ENCODE measurements at places on chromosomes 1 and 21.

DNA sequence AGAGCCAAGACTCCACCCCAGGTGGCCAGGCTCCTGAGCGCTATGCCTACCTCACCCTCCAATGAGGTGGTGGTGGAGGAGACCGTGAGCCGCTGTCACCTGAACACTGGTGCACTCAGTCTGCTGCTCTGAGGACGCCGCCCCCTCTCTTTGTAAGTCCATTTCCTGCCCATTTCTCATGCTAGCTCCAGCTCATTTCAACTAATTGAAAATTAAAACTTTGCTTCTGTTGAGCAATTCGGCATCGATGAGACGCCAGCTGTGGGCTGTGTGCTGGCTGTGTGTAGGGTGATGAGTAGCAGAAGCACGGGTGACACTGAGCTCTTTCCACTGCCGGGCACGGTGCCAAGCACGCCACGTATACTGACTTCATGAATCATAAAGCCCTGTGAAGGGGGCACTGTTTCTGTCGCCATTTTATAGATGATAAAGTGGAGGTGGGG is 11.2 kb downstream of the TNFRSF1B start:
- no peak for DNase-seq

DNA sequence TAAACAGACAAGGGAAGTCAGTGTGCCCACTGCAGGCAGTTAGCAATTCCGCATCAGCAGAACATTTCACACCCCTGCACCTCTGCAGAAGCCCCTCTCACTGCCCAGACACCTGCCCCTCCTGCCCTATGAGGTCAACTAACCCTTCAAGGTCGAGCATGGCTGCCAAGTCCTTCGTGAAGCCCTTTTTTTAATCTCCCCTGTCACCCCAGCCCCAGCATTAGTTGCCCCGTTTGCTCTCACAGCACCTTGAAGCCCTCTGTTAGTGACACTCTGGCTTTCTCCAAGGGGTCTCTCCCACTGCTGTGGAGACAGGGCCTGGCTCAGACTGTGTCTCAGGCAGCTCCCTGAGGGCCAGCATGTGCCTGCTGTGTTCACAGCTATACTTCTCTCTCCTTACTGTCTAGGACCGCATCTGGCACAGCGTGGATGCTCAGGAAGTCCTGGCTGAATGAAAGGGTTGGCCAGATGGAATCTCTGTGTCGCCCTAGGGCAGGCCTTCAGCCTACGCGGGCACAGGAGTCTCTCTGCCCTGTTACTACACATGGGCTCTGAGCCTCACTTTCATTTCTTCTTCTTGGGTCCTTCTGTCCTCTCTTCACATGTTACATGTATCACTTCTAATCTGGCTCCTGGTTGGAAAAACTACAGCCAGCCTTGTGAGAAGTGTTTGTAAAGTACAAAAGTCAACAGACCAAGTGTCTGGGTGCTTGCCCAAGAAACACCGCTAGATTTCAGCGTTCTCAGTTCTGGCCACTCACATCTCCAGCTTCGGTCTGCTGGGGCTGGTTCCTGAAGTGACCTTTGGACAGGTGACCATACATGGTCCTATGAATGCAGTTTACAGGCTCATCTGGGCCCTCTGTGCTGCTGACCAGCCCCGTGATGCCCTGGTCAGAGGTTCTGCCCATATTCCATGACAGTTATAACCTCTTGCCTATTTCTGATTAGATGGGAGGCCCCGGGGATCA is 19.7 kb downstream of the SLC2A1 start:
- no peak for DNase-seq

DNA sequence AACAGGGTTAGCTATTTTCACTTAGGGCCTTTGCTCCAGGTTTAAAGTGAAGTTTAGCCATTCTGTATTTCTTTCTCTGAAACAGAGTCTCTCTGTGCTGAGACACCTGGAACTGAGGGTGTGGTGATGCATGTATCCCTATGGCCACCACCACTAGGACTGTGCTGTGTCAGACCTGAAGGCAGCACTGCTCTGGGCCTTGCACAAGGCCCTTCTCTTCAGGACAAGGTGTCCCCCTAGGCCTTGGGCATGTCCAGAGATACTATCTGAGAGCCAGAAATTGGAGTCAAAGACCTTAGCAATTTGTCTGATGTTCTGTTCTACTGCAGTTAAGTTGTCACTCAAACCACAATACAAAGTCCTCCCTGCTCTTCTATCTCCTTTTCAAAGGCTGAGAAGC is 1649.2 kb downstream of the AMY1C start:
- no peak for DNase-seq

GRCh38 chr1:106571109-106571508 is 485.4 kb upstream of the PRMT6 start:
- no peak for DNase-seq

GRCh38 chr1:65230731-65231481 is 78.4 kb upstream of the DNAJC6 start:
- DNase-seq, result no peak

DNA sequence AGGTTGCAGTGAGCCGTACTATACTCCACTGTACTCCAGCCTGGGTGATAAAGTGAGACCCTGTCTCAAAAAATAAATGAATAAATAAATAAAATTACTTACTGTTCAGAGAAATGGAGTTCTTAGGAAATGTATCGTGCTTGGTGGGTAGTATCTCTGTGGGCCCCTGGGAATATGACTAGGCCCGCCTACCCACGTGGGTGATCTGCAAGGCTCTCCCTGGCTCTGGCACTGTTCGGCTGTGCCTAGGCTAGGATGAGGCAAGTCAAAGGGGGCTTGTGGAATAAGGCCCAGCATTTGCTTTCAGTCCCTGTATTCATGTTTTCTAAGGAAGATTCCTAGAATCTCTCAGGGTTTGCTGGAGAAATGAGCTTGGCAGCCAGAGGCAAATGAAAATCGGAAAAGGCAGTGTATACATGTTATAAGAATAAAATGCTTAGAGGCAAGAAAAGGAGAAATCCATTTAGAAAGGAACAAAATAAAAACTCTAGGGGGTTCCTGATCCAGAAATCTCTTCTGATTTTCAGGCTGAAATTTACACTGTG is 4.5 kb upstream of the CSRP1 start:
- no peak for DNase-seq

DNA sequence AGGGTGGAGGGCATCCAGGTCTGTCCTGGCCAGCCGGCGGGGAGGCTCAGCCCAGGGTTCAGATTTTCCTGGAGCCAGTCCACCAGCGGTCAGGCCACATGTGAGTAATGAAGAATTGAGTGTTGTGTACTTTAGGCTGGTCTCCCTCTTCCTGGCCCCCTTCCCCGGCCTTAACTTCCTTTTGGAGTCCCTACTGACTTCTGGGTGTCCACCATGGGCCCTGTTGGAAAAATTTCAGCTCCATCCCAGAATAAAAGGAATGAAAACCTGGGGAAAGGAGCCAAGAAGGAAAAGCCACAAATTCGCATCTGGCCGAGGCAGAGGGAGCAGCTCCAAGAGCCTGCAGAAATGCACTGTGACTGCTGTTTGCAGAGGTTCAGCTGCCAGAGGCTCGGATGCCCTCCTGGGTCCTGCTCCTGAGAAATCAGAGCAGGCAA is 35.5 kb upstream of the HHAT start:
- DNase-seq, result peak; percentile 83

DNA sequence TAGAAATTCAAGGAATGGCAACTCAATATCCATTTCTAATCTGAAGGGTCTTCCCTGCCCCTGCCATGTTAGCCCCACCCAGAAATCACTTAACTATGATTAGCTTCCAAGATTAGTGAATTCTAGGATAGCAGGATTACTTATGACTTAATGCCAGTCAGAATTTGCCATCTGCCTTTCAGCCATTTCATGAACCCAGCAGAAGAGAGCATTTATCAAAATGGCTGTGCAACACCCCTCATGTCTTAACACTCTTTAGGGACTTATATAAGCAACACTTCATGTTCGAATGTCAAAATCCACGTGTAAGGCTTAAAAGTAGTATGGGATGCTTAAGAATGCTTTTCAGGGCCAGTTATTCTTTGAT is 288.5 kb downstream of the NFIA start:
- DNase-seq, result no peak

- no peak for DNase-seq
These were observed 41.4 kb downstream of the PTPRF start for GRCh38 chr1:43572084-43572483.

GRCh38 chr1:11789126-11790067 is 16.4 kb downstream of the MTHFR start:
- DNase-seq, result no peak

- DNase-seq, result no peak
These were observed 133.7 kb upstream of the KCNK1 start for GRCh38 chr1:233480198-233480597.

- DNase-seq, result no peak
These were observed 64.8 kb upstream of the MRPS6 start for GRCh38 chr21:34008618-34009017.

- DNase-seq, result no peak
These were observed 29.3 kb downstream of the PCSK9 start for GRCh38 chr1:55068638-55069037.

GRCh38 chr1:167532964-167533824 is 14.9 kb upstream of the CD247 start:
- DNase-seq, result no peak

- no peak for DNase-seq
These were observed 68.1 kb downstream of the OLFML2B start for GRCh38 chr1:161955606-161956005.

DNA sequence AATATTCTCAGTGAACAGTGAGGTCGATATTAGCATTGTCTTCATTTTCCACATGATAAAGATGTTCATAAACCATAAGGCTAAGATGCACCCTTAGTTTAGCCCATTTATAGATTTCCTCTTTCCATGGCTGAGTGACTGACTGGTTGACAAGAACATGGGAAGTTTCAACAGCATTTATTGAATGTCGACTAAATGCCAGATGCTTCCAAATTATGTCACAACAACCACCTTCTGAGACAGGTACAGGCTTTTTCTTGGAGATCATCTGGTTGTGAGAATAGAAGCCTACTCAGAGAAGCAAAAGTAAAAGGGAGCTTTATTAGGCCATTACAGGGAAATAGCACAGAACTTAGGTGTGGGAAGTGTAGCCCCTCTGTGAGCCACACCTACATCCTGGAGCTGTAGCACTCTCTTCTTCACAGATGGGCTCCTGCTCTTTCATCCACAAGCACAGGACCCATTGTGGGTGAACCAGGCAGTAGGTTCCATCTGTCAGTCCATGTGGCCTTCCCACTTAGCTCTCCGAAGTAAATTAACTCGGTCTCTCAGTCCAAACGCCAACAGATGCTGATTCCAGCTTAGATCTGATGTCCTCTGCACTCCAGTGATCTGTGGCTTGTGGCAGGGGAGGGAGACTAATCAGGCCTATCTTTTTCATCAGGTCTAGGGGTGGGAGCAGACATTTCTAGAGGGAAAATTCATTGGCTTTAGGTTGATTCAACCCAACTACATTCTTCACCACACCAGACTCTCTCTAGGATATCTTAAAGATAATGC is 14.3 kb downstream of the ATP2B4 start:
- DNase-seq, result peak; percentile 57
